GM23248 (cell line): ENCODE measurements at places on chromosomes 1 and 21. TPM values are rescaled to one million over a fixed set of nuclear protein-coding genes. Genes with fewer than 3 reads are reported as not detected.

DNA sequence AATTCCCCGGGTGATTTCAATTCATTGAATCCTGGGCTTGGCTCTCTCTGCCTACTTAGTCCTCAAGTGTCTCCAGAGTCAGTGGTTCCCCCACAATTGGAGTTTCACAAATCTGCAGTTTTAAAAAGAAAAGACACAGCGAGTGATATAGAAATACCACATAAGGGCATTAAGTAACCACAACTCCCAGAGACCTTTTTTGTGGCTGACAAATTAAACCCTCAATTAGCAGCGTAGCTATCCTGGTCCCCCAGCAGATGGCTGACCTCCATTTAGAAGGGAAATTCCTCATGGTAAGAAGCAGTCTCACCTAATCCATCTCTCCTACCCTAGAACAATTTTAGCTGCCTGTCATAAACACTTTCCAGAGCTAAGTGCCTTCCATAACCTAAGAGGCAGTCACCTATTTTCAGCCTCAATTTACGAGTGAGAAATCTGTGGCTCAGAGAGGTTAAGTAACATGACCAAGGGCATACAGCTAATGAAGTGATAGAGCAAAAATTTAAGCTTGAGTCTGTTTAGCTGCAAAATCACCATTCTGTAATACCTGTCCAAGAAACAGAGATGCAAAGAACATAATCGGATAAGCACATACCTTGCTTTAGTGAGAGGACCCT lies 56.0 kb upstream of the NBPF3 start:
- DNase-seq = no peak

DNA sequence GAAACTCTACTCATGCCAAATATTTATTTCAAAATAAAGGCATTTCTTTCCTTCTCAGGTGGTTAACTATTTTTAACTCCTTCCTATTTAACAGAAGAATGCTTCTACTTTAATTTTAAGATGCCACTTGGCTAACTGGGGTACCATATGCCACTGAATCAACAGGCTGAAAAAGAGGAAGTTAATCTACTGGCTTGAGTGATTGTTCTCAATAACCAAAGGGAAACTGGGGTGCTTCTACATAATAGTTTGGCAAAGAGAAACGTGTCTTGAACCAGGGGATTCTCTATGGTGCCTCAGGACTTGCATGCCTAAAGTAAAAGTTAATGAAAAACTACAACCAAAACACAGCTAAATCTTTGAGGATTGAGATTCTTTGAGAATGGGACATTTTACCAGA lies 142.6 kb downstream of the DENND1B start:
- no peak for DNase-seq

- no peak for DNase-seq
Observed at GRCh38 chr1:201632364-201632952, 93.5 kb downstream of the NAV1 start.

DNA sequence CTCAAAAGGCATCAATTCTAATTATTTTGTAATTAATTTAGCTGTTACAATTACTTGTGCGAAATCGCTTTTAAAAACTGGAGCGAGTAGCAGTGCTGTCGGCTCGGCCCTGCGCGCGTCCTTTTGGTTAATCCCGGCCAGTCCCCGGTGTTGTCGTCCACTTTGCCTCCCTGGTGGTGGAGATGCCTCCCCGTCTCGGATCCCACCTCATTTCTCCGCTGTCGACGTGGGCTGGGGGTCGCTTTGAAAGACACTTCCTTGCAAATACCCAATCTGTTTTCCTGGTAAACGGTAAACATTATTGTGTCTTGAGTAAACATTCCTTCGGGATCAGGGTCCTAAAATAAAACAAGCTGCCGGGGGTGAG lies 3.7 kb downstream of the FOXD3 start:
- no peak for DNase-seq

DNA sequence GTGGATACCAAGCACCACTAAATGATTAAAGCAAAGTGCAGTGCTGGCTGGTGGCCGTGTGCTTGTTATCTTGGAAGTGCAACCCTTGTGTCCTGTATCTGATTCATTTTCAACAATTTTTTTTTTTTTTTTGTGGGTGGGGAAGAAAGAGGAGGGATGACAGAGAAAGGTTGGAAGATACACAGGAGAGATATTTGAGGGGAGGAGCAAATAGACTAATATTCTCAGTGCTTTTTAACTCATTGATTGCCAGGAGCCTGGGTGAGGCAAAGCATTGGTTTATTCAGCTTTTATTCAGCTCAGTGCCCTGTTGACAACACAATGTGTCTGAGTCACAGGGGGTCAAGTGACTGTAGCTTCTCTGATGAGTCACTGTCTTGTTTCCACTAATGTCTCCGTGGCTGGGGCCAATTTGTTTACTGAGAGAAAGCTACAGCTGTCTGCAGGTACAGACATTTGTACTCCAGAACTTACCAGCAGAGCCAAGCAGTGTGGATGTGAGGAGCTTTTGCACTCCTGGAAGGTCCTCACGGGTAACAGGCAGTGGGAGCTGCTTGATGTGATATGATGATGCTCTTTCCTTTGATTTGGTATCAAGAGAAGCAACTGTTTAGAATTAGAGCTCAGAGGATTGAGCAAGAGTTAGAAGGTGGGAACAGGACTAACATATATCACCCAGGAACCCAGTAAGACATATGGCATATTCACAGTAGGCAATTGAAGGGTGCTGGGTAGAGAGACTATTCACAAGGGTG lies 23.6 kb upstream of the DNM3 start:
- peak; percentile 96 for DNase-seq

CNR2 gene
- not detected in 2 replicates for polyA plus RNA-seq

TFF2 gene
- not detected in 2 replicates for polyA plus RNA-seq
